ENCODE measurements at places on chromosomes 1 and 21. TPM values are rescaled to one million over a fixed set of nuclear protein-coding genes. Genes with fewer than 3 reads are reported as not detected.

Gene OR2T3
- total RNA-seq, result not detected

Gene OR2AK2
- not detected for total RNA-seq

Gene CHD5
- under 0.01 TPM for total RNA-seq

Gene CELA2B
- total RNA-seq, result not detected

Gene PLA2G2A
- 342 TPM for total RNA-seq

Gene LCE1D
- not detected for total RNA-seq

Gene NOS1AP
- 11.8 TPM for total RNA-seq

Gene SLAMF9
- not detected for total RNA-seq

Gene BATF3
- total RNA-seq, result 7.5 TPM

Gene HUNK
- total RNA-seq, result 0.32 TPM

Gene ATP5IF1
- 138 TPM for total RNA-seq

Gene FHAD1
- 1.0 TPM for total RNA-seq

- no peak for DNase-seq
Observed at GRCh38 chr21:16198546-16198945, 468.8 kb downstream of the USP25 start.

DNA sequence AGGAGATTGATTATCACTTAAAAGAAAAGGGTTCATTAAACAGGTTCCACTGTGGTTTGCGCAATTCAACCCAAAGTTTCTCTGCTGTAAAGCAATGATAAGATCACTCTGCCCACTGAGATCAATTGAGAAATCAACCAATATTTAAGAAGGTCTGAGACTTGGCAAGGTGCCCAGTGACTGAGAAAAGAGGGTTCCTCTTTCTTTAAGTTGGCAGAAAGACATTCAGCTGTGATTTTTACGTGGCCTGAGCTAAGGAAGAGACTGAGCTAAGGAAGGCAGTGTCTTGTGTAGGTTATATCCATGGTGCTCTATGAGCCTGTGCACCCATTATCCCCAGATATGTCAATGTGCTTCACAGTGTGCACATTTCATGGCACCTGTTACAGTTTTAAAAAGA is 344.1 kb downstream of the DISC1 start:
- DNase-seq, result no peak

DNA sequence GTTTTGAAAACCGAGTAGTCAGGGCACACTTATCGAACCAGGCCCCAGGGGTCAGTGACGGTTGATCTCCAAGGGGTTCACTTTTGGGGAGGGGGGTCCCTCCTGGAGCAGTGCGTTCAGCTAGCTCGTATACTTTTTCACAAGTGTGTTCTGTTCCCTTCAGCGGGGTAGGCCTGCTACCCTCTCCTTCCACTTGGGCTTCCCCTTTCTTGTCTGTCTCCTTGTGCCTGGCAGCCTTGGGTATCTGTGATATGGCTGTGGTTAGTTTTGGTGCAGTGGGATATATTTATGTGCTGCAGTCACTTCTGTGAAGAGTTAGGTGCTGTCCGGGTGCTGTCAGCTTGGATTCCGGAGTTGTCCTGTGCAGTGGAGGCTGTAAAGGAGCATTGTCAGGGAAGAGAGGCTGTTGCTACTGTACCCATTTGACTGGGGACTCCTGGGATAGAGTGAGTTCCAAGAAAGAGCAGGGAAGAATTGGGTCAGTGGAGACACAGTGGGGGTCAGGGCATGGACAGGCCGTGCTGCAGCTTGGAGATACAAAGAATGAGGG is 29.7 kb downstream of the ADARB1 start:
- no peak for DNase-seq

DNA sequence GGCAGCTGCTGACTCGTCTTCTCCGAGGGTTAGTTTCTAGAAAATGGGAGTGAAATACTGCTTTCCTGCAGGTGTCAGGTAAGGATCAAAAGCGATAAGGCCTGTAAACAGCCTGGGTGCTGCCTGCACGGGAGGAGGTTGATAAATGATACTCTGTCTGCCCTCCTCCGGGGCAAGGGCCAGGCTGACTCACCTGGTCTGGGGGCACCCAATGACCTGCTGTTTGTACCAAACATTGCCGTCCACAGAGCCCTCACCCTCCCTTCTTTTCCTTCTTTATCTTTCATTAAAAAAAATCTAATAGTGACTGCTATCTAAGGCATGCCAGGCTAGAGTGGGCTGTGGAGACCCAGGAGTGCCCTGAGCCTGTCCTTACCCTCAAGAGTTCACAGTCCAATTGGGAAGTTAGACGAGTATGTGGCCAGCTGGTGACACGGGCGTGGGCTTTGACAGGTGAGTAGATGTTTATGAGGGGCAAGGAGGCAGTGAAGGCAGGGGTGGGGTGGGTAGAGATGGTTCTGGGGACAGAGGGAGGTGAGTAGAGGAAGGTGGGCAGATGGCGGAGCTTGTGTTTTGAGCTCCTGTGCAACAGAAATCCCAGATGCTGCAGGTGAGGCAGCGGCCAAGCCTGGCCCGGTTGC is 16.2 kb downstream of the EDN2 start:
- no peak for DNase-seq

- DNase-seq, result no peak
Observed at GRCh38 chr1:19569786-19570185, 74.3 kb upstream of the NBL1 start.

GRCh38 chr1:36093929-36094328 is 5.2 kb downstream of the ADPRS start:
- DNase-seq, result peak; percentile 89

DNA sequence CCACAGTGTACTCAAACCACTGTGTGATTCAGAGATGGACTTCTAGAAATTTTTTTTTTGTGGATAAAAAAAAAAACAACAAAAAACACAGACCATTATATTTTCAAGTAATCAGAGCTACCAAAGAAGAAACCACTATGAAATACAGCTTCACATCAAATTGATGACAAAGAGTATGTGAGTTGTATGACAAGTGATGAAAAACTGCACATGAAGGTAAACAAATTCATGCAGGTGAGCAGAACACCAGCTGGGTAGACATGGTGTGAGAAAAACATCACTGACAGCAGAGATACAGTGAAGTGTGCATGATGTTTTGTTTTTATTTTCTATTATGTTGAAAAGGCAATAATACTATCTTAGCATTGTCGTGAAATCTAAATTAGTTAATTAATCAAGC is 8.0 kb upstream of the PTPRC start:
- DNase-seq, result no peak

GRCh38 chr1:56456435-56457101 is 122.8 kb downstream of the PLPP3 start:
- no peak for DNase-seq

DNA sequence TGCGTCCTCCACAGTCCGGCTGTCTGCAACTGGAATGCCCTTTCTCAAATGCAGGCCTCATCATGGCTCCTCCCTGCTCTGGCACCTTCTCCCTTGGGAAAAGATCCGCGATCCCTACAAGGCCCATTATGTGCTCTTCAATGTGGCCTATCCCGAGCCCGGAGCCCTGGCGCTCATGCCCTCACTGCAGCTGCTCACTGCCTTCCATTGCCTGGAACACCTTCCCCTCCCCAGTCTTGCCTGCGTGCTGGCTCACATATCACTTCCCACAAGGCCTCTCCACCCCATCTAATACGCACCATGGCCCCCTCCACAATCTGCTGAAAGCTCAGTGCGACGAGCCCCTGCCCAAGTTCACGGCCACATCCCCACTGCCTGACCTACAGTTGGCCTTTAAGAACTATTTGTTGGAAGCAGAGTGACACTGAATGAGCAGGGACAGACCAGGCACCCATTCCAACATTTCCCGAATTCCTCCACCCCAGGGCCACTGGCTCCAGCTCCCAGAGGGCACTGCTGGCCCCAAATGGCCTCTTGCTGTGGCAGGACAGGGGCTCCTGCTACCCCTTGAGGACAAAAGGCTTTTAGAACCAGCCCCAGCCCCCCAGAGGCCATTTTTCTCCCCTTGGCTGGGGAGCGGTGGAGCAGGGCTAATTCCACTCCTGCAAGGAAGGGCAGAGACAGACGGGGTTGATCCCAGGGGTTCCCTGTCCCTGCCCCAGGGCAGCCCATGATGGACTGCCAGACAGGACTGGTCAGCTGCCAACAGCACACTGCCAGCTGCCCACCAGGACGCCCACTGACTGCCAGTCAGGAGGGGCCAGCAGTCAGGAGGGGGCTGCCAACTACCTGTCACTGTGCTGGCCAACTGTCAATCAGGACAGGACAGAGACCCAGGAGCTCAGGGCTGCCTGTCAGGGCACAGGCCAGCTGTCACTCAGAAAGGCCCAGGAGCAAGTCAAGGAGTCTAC is 64.8 kb downstream of the DHRS3 start:
- DNase-seq, result no peak

DNA sequence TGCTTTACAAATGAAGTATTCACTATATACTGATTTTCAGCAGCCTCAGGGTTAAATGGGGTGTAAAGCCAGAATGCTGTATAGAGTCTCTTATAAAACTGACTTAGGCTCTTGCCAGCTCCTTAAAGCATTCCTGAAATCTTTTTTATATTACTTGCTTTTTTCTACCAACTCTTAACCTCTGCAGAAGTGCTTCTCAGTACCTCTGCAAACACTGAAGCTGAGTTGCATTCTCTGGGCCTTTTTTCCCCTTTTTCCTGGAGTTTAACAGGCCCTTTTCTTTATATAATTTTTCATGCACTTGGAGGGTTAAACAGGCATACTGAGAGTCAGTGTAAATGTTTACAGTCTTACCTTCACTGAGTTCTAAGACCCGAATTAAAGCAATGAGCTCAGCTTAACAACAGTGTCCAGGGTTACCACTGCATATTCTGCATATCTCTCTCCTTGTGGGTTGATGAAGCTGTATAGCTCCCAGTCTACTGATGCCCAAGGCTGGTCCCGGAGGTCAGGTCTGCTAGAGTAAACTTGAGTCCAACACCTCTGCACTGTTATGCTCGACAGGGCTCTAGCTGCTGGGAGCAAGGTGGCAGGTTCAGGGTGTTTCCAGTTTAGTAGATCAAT is 40.9 kb upstream of the CFAP126 start:
- DNase-seq, result no peak

DNA sequence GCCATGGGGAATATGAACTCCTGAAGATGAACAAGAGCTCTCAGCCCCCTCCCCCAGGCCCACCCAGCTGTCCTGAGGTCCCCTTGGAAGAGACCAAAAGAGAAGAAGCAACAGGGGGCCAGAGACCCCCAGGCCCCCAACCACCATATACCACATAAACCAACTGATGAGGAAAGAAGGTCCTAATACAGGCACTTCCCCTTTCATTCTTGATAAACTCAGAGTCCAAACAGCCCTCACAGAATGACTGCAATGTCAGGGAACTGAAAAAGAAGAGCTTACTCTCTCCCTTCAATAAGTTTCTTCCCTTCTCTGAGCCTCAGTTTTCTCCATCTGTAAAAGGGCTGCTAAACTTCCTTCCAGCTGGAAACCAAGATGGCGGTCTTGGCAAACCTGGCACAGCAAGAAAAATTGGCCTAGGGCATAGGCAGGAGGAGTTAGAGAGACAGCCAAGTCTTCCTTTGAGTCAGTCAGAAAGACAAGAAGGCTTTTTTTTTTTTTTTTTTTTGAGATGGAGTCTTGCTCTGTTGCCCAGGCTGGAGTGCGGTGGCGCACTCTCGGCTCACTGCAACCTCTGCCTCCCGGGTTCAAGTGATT is 90.5 kb downstream of the VWA5B1 start:
- DNase-seq, result no peak

DNA sequence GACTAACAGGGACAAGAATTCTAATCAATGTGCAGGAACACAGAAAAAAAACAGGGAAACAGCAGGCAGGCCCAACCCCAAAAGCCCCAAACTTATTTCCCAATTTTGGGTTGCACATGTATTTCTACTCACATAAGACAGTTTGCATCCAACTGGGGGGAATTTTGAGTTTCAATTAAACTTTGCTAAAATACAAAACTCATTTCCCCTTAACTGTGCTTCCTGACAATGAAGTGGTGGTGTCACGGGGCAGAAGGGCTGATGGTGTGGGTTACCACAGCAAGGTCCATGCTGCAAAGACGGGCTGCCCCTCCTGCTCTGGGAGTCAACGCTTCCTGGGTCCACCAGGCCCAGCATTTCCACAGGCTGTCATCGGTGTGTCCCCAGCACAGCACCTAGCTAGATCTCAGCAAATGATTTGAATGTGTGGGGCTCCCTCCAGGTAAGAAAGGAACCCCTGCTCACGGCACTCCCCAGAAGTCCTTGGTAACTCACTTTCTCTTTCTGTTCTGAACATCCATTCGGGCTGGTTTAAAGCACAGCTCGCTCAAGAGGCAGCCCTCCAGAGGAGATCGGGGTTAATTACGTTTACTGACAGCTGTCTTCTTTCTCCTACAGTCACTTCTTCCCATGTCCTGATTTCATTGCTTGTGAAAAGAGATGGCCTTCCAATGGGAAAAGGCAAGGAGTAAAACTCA is 27.4 kb downstream of the HIVEP3 start:
- no peak for DNase-seq

GRCh38 chr1:233209481-233209880 is 86.0 kb downstream of the PCNX2 start:
- DNase-seq, result no peak

DNA sequence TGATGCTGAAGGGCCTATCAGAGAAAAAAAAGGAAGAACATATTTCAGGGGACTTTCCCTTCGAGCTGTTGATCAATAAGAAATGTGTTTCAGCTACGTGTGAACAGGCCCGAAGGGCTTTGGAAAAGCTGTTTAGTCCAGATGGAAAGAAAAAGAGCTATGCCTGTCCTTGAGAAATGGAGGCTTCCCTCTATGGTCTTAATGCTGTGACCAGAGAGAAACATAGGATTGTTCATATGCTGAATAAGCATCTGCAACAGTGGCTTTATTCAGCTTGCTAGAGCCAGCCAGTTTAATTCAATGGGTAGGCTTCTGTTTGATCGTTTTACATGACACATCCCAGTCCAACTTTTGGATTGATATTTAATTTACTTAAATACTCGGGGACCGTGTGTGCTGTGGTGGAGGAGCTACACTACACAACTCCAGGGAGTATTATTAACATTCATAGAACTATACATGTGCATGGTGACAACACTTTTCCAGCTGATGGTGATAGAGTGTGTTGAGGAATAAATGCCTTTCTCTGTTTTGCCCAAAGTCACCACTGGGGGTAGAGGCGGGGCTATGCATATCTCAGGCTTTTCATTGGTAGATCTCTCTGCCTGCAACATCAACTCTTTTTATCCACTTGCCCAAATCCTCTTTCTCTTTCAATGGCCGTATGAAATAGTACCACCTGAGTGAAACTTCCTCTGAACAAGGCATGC is 106.7 kb upstream of the C8B start:
- DNase-seq, result no peak

- DNase-seq, result no peak
Observed at GRCh38 chr1:4718071-4718470, 63.7 kb downstream of the AJAP1 start.

DNA sequence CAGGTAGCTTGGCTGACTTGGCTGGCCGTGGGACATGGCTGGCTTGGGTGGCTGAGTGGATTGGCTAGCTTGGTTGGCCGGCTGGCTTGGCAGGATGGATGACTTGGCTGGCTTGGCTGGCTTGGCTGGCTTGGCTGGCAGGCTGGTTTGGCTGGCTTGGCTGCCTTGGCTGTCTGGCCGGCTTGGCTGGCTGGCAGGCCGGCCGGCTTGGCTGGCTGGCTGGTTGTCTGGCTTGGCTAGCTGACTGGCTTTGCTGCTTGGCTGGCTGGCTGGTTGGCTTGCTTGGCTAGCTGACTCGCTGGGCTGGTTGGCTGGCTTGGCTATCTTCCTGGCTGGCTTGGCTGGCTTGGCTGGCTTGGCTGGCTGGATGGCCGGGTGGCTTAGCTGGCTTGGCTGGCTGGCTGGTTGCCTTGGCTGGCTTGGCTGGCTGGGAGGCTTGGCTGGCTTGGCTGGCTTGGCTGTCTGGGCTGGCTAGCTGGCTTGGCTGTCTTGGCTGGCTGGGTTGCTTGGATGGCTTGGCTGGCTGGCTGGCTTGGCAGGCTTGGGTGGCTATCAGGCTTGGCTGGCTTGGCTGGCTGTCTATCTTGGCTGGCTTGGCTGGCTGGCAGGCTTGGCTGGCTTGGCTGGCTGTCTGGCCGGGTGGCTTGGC is 129.7 kb upstream of the FAM72C start:
- peak; percentile 18 for DNase-seq

- DNase-seq, result no peak
Observed at GRCh38 chr1:7869136-7869920, 16.5 kb upstream of the UTS2 start.

All from breast epithelium (tissue), 4 donors.